Psoas muscle (tissue), 8 donors: ENCODE measurements at places on chromosomes 4 and X. TPM values are rescaled to one million over a fixed set of nuclear protein-coding genes. Genes with fewer than 3 reads are reported as not detected.
A peak's percentile ranks its signal among the peaks of the same experiment; 100 is the strongest.

GRCh38 chrX:38368774-38369173 lies 16.4 kb downstream of the OTC start:
- no peak for DNase-seq

DNA sequence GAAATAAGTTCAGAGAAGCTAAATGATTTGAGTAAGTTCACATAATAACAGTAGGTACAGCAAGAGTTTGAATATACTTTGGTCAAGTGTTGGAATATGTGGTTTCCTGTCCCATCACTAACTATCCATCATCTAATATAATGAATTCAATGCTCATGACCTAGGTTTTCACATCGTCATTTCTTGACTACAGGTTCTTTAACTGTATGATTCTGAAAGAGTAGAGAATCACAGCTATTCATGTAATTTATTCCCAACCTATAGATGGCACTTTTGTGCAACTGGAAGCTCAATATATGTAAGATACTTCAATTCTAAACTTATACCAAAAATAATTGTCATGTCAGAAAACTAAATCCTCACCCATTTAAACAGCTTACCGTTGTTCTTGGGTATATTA lies 53.1 kb downstream of the TIGD2 start:
- no peak for DNase-seq

GRCh38 chr4:87087015-87087414 lies 133.4 kb downstream of the KLHL8 start:
- DNase-seq = no peak

GRCh38 chrX:101395789-101396188 lies 5.0 kb downstream of the RPL36A start:
- DNase-seq = no peak

- DNase-seq = peak; percentile 39
Measured at GRCh38 chr4:155666344-155667221, at the start of gene GUCY1A1. Gene GUCY1A1, plus strand, starts transcription at chr4:155666848. Its CDS starts 30,020 bp downstream, at chr4:155696868.

DNA sequence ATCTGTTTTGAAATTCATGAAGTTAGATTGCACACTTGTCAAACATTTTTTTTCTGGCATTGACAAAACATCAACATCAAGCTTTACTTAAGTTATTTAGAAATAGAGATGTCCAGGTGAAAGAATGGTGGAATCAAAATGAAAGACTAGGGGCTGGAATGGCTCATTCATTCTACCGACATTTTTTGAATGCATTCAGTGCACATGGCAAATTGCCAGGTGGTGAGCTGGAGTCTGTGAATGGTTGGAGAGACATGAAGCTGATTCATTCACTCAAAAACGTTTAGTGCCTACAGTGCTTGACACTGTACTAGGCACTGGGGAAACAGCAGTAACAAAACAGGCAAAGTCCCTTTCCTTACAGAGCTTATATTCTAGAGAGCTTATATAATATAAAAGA lies 292.4 kb downstream of the PPP1R2C start:
- DNase-seq = no peak

DNA sequence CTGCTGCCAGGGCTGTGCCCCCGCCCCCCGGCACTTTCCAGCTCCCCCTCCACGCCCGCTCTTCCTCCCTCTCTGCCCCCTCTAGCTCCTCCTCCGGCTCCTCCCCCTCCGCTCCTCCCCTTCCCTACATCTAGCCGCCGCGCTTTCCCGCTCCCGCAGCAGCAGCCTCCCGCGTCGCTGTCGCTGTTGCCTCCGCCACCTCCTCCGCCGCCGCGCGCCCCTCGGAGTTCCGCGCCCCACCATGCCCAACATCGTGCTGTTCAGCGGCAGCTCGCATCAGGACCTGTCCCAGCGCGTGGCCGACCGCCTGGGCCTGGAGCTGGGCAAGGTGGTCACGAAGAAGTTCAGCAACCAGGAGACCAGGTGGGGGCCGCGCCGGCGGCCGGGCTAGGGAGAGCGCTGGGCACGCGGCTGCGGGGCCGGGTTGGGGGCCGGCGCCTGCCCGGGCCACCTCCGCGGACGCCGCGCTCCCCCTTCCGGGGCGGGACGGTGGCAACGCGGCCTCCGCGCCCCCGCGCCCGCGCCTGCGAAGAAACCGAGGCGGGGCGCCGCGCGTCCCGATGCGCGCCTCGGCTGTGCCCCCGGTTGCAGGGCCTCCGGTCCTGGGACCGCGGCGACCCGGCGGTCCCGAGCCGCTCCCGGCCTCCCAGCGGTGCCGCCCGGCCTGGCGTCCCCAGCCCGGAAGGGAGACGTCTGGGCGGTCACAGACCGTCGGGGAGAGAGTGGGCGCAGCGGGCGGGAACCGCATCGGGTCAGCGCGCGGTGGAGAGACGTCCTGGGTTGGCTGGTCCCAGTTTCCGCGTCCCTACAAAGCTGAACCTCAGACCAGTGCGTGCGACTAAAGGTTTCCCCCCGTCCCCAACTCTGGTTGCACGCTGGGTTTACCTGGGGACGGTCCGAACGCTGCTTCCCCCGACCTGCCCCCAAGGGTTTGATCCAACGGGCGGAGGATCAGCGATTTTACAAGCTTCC lies at the start of gene PRPS2:
Gene PRPS2, plus strand, starts transcription at position 156 of the 972 bp plus-strand sequence. Its CDS starts 86 bp downstream, at position 242.
- peak; percentile 75 for DNase-seq

GRCh38 chr4:89056953-89057398 lies at the start of gene FAM13A:
Gene FAM13A, minus strand, starts transcription at chr4:89057185. Its CDS starts 221 bp downstream, at chr4:89056964.
- peak; percentile 82 for DNase-seq

- DNase-seq = peak; percentile 64
Measured at GRCh38 chr4:42339935-42340406, 57.3 kb upstream of the SHISA3 start.

DNA sequence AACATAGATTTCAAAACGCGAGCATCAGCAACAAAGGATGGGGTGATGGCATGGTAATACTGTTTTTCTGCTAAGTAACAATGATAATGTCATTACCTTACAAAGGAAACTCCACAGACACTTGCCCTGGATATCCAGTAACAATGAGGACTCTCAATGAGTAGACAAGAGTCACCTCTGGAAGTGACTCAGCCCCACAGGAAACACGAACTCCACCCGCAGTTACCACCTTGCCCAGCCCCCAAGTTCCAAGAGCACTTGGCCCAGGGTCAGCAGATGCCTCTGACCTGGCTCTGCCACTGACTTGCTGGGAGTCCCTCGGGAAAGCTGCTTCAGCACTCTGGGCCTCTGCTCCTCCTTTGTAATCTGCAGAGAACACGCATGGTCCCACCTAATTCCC lies 110.3 kb upstream of the MAP3K15 start:
- no peak for DNase-seq

- no peak for DNase-seq
Measured at GRCh38 chr4:6694177-6694901, 661 bp downstream of the S100P start.

GRCh38 chr4:124641715-124642381 lies 70.7 kb downstream of the ANKRD50 start:
- no peak for DNase-seq

GRCh38 chr4:8818063-8818881 lies 53.4 kb downstream of the HMX1 start:
- DNase-seq = no peak

- peak; percentile 39 for DNase-seq
Measured at GRCh38 chr4:957581-958313, 15.6 kb downstream of the DGKQ start.

DNA sequence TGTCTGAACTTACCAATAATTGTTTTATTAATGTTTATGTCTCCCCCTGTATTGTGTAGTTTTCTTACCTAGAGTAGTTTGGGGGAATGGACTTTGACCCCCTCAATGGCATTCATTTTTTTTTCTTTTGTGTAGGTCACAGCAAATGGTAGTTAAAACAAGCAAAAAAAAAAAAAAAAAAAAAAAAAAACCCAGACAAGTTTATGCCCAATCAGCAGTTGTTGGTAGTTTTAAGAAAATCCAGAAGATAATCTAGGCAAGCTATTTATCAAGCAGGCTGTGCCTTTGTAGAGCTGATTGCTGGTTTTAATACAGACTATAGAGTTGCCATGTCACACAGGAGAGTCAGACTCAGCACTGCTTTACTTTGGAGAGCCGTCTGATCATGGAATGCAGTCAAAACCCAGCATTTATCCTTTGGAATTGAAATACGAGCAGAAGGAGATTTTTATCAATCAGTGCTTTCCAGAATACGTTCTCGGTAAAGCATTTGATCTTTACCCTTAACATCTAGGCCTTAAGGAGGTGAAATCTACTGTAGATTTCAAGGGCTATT lies 16.6 kb downstream of the DCUN1D4 start:
- no peak for DNase-seq

GRCh38 chr4:59729321-59729720 lies 1470.8 kb upstream of the ADGRL3 start:
- no peak for DNase-seq

DNA sequence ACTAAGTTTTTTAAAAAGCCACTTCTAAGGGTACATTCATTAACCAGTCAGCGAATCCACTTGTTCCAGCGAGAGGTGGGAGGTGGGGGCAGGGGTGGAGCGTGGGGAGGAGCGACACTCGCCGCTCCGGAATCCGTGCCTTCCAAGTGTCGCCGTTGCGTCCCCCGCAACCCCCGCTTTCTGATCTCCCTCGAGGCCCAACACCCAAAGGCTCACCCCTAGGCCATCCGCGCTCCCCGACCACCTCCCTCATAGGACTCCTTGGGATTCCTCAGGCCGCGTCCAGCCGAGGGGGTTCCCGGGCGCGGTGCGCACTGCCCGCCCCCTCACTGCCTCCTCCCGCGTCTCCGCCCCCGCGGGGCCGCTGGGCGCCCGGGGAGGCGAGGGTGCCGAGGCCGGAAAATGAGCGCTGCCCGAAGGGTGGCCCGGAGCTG lies 108.1 kb upstream of the STOX2 start:
- DNase-seq = peak; percentile 57

DNA sequence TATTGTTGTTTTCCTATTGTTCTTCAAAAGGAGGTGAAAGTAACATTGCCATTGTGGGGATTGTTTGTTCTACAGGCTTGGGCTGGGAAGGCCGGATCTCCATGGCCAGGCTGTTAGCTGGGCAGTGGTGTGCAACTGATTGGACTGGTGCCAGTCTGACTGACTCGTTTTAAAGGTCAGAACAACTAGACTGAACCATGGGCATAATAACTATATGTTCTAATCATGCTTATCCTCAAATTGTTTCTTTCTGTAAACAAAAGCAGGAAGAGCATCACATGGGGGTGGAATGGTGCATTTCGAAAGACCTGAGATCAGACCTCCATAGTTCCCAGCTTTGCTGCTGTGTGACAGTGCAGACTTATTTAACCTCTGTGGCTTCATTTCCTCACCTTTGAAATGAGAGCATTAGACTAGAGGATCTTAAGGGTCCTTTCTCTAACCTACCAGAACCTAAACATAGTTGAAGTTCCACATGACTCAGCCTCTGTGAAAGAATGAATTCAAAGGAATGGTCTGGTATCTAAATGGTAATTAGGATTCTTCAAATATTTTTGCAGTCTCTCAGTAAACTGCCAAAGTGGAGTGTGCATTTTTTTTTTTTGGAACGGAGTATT lies 66.7 kb upstream of the PGRMC2 start:
- no peak for DNase-seq

DNA sequence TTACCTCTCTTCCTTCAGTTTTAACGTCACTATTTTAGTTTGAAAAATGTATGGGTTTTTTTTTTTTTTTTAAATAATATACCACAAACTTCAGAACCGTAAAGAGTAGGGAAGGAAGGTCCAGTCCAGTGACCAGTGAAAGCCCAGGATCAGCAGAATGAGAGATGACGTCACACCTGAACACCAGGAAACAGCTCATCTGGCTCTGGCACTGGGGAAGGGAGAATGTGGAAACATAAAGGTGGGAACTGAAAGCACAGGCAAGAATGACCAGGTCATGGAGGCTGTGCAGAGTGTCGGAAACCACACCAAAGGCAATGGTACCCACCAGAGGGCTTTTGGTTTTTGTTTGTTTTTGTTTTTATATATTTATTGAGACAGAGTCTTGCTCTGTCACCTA lies 141.2 kb downstream of the DHX15 start:
- no peak for DNase-seq

DNA sequence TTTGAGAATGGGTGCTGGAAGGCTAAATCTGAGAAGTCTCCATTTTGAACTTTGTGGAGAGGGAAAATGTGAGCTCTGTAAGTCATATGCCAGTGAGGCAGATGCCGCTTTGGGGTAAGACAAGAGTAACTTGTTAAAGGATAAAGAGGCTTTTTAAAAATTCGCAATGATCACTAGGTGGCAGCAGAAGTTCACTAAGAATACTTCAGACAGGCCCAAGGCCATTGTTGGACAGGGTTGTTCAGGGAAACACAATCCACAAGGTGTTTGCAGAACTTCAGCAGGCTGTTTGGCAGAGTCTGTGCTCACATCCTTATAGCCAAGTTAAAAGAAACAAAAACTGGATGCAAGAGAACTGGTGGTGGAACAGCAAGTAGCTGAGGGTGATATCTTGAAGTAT lies 13.7 kb upstream of the PIGA start:
- no peak for DNase-seq

DNA sequence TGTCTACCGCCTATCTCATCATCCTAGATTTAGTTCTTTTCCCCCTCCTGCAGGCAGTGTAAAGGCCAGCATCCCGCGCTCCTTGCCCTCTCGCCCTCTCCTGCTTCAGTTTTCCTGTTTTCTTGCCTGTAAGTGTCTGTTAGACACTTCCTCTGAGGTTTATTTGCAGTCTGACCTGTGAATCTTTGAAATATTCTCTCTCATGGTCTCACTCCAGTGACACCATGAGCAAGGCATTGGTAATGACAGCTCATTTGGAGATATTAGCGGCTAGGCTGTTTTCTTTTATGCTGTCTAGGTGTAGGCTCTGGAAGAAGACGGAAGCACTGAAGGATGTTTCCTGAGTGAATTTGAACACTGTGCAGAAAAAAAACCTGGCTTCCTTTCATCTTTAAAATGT lies 179.6 kb downstream of the KDR start:
- no peak for DNase-seq

DNA sequence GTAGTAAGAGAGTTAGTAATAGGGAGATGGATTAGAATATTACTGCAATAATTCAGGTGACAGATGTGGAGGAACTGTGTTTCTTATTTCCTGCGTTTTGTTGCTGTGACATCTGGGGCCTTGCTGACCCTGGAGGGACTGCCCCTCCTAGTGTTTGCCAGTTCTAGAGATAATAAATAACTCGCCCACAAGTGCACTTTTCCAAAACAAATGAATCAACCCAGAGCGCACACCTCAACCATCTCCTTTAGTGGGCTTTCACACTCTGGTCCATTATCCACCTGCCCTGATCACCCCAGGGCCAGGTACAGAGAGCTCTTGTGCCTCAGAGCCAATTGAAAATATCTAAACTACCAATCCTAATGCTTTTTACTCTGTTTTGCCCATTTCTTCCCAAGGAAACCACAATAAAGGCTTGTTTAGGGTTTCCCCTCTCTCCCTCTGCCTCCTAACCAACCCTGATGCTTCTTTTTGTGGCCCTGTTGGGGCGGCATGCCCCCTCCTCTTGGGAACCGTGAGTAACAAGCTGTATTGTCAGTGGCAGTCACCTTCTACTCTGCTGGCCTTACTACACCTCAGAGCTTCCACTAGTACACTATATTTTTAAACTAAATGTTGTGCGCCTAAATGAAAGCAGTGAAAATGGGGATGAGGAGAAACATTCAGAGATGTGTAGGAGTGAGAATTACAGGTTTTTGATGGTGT lies 270.5 kb downstream of the TENM3 start:
- DNase-seq = no peak

The RHOXF1 gene
- not detected for total RNA-seq

The SYTL5 gene
- total RNA-seq = not detected

The RASSF6 gene
- not detected for total RNA-seq

The TMEM271 gene
- total RNA-seq = not detected

The FRMPD4 gene
- 0.10 TPM for total RNA-seq

The HMX1 gene
- total RNA-seq = not detected

The OPRPN gene
- not detected for total RNA-seq

The TRPC5OS gene
- not detected for total RNA-seq

The TMPRSS11F gene
- total RNA-seq = not detected

The PRR27 gene
- not detected for total RNA-seq

The MAGEB1 gene
- not detected for total RNA-seq
